ENCODE measurements at places on chromosomes 11 and 22.

DNA sequence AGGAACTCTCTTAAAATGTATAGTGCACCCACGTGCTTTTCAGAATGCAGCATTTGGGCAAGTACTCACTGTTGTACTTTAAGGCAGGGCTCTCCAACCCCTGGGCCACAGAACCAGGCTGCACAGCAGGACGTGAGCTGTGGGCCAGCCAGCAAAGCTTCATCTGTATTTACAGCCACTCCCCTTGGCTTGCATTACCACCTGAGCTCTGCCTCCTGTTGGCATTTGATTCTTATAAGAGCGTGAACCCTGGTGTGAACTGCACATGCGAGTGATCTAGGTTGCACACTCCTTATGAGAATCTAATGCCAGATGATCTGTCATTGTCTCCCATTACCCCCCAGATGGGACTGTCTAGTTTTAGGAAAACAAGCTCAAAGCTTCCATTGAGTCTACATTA lies 3.0 kb downstream of the C11orf58 start:
- no peaks in the 10 kb centered on the region for H3K27me3 ChIP-seq
- peak overlapping the region; percentile 6 for H3K4me3 ChIP-seq
- DNase-seq = no peak
- peak overlapping the region; percentile 13 for H3K27ac ChIP-seq
- peaks cover 27% of the 10 kb centered on the region for H3K36me3 ChIP-seq

DNA sequence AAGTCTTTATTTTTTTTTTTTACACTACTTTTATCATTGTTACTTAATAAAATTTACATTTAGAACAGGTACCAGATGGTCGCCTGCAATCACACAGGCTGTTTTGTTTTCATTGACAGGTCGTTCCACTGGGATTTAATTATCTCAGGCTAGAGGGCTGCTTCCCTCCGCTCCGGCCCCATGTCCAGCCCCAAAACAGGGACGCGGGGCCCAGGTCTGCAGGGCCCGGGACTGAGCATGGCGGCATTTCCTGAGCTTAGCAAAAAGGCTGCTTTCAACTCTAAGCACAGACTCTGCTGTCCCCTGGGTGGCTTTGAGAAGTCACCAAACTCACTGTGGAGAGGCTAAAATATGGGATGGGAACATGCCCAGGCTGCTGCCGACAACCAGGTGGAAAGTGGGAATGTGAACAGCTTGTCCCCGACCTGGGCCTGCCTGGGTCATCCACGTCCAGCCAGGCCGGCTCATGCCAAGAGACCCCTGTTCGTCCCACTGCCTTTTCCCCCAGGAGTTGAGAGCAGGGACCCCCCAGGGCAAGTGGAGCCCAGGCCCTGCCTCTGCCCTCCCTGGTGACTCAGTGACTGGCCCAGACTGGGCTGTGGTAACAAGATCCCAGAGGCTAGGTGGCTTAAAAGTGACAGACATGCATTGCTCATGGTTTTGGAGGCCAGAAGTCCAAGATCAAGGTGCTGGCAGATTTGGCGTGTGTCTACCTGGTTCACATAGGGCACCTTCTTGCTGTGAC lies 150.0 kb downstream of the SHANK2 start:
- no peak overlapping the region for H3K4me3 ChIP-seq
- peaks cover 2% of the 10 kb centered on the region for H3K27me3 ChIP-seq
- no peak overlapping the region for H3K27ac ChIP-seq
- H3K4me1 ChIP-seq = no peaks in the 10 kb centered on the region
- no peaks in the 10 kb centered on the region for H3K36me3 ChIP-seq
- no peak for DNase-seq

DNA sequence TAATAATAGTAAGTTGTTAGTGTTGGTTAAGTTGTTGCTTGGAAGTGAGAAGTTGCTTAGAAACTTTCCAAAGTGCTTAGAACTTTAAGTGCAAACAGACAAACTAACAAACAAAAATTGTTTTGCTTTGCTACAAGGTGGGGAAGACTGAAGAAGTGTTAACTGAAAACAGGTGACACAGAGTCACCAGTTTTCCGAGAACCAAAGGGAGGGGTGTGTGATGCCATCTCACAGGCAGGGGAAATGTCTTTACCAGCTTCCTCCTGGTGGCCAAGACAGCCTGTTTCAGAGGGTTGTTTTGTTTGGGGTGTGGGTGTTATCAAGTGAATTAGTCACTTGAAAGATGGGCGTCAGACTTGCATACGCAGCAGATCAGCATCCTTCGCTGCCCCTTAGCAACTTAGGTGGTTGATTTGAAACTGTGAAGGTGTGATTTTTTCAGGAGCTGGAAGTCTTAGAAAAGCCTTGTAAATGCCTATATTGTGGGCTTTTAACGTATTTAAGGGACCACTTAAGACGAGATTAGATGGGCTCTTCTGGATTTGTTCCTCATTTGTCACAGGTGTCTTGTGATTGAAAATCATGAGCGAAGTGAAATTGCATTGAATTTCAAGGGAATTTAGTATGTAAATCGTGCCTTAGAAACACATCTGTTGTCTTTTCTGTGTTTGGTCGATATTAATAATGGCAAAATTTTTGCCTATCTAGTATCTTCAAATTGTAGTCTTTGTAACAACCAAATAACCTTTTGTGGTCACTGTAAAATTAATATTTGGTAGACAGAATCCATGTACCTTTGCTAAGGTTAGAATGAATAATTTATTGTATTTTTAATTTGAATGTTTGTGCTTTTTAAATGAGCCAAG lies 2.7 kb downstream of the NEAT1 start:
- H3K4me3 ChIP-seq = peak overlapping the region; percentile 97
- peaks cover 56% of the 10 kb centered on the region for H3K4me1 ChIP-seq
- peaks cover 24% of the 10 kb centered on the region for H3K27me3 ChIP-seq
- H3K36me3 ChIP-seq = peaks cover 74% of the 10 kb centered on the region

- no peak for DNase-seq
- no peak overlapping the region for H3K27ac ChIP-seq
- no peaks in the 10 kb centered on the region for H3K36me3 ChIP-seq
- H3K4me1 ChIP-seq = no peaks in the 10 kb centered on the region
Observed at GRCh38 chr11:101466352-101466751, 117.5 kb downstream of the TRPC6 start.

DNA sequence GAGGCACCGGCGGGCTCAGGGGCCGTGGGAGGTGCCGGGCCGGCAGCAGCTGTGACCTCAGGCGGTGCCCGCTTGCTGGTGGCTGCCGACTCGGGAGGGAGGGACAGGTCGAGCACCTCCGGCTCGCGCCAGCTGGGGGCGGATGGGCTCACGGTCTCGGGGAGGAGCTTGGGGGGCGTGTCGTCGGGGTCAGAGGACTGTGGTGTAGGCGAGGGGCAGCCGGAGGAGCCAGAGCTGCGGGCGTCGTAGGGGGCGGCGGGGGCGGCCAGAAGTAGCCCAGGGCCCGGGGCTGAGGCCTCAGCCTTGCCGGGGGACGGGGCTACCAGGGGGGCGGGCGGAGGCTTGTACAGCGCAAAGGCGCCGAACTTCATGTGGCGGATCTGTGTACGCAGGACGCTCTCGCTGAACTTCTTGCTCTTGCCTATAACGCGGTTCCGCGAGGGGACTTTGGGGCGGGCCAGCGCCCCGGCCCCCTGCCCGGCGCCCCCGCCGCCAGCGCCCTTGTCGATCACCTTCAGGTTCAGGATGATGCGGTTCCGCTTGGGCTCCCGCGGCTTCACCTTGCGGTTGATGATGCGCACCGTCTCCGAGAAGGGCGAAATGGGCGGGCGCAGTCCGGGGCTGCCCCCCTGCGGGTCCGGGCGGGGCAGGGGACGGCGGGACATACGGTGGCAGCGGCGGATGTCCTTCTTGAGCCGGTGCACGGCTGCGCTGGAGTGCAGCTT lies 5.5 kb downstream of the CBX6 start:
- H3K4me1 ChIP-seq = peaks cover 36% of the 10 kb centered on the region
- H3K27ac ChIP-seq = no peak overlapping the region
- peaks cover 43% of the 10 kb centered on the region for H3K36me3 ChIP-seq

- no peak overlapping the region for H3K4me3 ChIP-seq
- H3K27ac ChIP-seq = no peak overlapping the region
- H3K4me1 ChIP-seq = peaks cover 12% of the 10 kb centered on the region
- peaks cover 2% of the 10 kb centered on the region for H3K36me3 ChIP-seq
- H3K27me3 ChIP-seq = peaks cover 17% of the 10 kb centered on the region
- DNase-seq = no peak
Observed at GRCh38 chr11:68867066-68867465, 25.4 kb upstream of the CPT1A start.

DNA sequence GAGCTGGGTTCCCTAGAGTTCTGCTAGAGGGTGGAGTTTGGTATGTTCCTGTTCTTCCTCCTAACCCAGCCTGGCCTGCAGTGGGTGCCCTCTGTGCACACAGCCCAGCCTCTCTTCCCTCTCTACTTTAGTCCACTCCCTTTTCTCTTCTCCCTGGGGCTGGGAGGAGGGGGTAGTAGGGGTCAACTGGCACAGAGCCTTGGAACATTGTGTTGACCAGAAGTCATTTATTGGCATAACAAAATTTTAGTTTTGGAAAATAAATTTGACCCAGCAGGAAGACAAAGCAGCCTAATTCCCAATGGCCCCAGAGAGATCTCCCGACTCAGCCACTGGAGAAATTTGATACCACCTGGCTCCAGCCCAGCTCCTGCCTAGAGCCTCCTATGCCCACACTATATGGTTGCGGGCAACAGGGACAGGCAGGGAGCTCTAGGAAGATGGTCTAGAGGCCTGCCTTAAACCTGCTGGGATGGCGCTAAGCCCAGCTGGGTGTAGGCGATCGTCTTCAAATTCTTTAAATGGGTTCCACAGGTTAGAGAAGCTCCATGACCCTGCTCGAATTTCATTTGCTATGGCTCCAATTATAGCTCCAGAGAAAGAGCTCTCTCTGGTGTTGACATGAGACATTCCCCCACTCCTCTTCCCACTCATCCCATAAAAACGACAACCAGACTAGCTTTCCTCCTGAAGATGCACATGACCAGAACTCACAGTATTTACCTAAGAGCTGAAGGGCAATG lies 9.9 kb downstream of the PCSK7 start:
- peak overlapping the region; percentile 2 for H3K27ac ChIP-seq
- no peaks in the 10 kb centered on the region for H3K27me3 ChIP-seq
- H3K4me1 ChIP-seq = peaks cover 10% of the 10 kb centered on the region
- H3K36me3 ChIP-seq = peaks cover 66% of the 10 kb centered on the region

- peak; percentile 80 for DNase-seq
- H3K4me3 ChIP-seq = no peak overlapping the region
- H3K4me1 ChIP-seq = no peaks in the 10 kb centered on the region
- no peak overlapping the region for H3K27ac ChIP-seq
Observed at GRCh38 chr11:75445315-75445953, 12.4 kb upstream of the KLHL35 start.

GRCh38 chr22:24128631-24129262 lies 52.5 kb upstream of the SUSD2 start:
- no peak overlapping the region for H3K4me3 ChIP-seq
- peaks cover 9% of the 10 kb centered on the region for H3K36me3 ChIP-seq
- H3K27ac ChIP-seq = no peak overlapping the region
- H3K27me3 ChIP-seq = no peaks in the 10 kb centered on the region
- DNase-seq = no peak

GRCh38 chr11:82865841-82866240 lies 34.4 kb downstream of the PRCP start:
- H3K4me3 ChIP-seq = no peak overlapping the region
- no peaks in the 10 kb centered on the region for H3K27me3 ChIP-seq
- peaks cover 8% of the 10 kb centered on the region for H3K4me1 ChIP-seq
- DNase-seq = no peak
- H3K27ac ChIP-seq = no peak overlapping the region

DNA sequence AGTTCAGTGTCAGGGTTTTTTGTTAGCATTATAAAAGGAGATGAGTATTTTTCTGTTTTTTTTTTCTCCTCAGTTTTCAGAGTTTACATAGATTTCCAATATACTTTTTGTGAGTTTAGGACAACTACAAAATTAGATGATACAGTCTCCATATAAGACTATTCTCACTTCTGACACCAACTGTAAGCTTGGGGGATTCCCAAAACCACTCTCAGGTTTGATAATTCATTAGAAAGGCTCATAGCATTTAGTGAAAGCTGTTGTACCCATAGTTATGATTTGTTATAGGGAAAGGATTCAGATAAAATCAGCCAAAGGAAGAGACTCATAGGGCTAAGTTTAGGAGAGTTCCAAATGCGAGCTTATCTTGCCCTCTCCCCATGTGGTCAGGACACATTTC lies 24.1 kb downstream of the CUL5 start:
- H3K4me3 ChIP-seq = no peak overlapping the region
- peaks cover 14% of the 10 kb centered on the region for H3K36me3 ChIP-seq
- no peak overlapping the region for H3K27ac ChIP-seq
- no peaks in the 10 kb centered on the region for H3K27me3 ChIP-seq
- H3K4me1 ChIP-seq = peaks cover 22% of the 10 kb centered on the region

GRCh38 chr11:30586251-30587144 lies at the start of gene MPPED2:
Gene MPPED2, minus strand, starts transcription at chr11:30586353. Its CDS starts 5,980 bp downstream, at chr11:30580373.
- peaks cover 2% of the 10 kb centered on the region for H3K36me3 ChIP-seq
- peaks cover 38% of the 10 kb centered on the region for H3K27me3 ChIP-seq
- no peak within 1 kb of the TSS for H3K4me3 ChIP-seq

DNA sequence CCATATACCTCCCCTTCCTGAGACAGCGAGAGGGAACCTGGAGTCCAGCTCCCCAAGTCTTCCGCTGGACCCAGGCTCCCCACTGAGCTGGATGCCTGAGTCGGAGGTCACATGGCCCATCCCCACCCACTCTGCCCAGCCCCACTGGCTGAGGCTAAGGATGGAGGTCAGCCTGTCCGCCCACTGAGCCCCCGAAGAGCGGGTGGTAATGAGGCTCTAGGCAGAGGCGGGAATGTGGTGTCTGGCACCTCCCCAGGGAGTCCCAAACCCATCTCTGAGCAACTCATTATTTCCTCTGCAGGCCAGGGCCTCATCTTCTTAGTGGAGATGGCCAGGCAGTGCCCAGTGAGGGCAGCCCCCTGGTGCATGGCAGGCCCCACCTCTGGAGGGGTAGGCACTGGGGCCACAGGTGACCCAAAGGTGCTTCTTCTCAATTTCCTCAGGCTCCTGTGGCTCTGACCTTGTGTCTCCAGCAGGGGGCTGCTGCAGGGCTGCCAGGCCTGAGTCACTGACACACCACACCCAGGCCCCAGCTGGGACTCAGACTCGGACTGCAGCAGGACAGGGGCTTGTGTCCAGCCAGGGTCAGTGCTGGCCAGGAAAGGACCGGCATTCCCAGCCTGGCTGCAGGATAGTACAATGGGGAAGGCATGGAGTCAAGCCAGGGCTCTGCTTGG lies 10.2 kb upstream of the PDE2A start:
- peak; percentile 63 for DNase-seq
- H3K36me3 ChIP-seq = peaks cover 15% of the 10 kb centered on the region
- H3K4me3 ChIP-seq = no peak overlapping the region
- peaks cover 17% of the 10 kb centered on the region for H3K4me1 ChIP-seq

- no peak for DNase-seq
- no peak overlapping the region for H3K4me3 ChIP-seq
- H3K27me3 ChIP-seq = peaks cover 2% of the 10 kb centered on the region
- H3K4me1 ChIP-seq = no peaks in the 10 kb centered on the region
Observed at GRCh38 chr11:76159983-76160661, 46.2 kb downstream of the WNT11 start.

DNA sequence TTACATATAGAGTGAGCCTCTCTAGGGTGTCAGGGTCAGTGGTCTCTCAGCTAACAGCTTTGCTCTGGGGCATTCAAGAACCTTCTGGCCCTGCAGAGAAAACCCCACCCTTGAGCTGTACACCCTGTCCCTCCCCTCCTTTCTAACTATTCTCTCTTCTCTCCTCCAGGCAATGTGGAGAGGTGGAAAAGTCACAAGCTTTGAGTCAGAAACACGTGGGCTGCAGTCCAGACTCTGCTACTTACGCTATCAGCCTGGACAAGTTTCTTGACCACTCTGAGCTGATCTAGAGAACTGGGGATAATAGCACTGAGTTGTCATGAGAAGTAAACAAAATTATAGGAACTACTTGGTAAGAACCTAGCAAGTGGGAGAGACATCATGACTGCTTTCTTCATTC lies 10.7 kb upstream of the FAM83F start:
- H3K27ac ChIP-seq = no peak overlapping the region
- H3K4me3 ChIP-seq = no peak overlapping the region
- no peaks in the 10 kb centered on the region for H3K36me3 ChIP-seq
- DNase-seq = no peak
